ENCODE measurements at places on chromosomes 1 and 21.

GRCh38 chr1:17251246-17251645, 2.3 kb downstream of the PADI3 start:
- no peak for DNase-seq

- DNase-seq, result no peak
Measured at GRCh38 chr1:223837687-223838086, 8.1 kb downstream of the TP53BP2 start.

DNA sequence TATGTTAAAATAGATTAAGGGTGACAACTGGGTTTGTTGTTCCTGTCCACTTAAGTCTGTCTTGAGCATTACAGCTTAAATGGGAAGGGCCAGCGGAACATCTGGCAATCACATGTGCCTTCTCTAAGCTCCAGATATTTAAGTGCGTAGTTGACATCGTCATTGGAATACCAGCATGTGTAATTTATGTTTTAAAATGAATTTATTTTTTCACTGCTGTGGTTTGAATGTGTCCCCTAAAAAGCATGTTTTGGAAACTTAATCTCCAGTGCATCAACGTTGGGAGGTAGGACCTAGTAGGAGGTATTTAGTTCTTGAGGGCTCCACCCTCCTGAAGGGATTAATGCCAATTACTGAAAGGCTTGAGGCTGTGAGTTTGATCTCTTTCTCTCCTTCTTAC, 13.4 kb downstream of the ZCCHC17 start:
- no peak for DNase-seq

DNA sequence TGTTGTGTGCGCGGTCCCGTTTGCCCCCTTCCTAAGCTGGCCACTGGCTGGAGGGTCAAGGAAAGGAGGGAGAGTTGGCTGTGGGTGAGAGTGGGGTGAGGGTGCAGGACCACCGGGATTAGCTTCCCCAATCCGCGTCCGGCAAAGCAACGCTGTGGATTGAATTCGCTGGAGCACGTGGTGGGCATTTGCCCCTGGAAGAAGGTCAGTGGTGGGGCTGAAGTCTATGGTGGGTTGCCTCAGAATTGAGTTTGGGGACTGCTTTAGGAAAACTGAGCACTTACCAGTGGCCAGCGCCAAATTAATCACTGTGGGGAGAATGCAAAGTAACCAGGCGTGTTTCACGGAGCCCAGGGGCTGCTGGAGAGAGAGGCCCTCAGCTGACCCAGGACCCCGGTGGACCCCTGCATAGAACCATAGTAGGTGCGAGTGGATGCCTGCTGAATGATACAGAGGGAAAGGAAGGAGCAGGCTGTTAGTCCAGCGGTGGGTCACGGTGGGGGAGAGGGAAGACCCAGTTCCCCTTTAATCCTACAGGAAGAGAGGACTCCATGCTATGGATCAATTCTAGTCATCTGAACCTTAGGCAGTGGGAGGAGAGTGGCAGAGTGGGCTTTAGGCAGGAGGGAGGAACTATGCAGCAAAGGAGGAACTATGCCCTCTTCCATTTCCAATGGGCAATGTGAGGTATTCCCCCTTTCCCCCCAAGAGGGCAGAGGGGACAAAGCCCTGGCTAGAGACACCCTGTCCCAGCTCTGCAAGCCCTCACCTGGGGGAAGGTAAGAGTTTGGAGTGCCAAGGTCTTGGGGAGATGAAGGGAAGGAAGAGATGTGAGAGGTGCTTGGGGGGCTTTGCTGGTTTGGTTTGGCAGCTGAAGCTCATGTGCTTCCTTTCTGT, 1.2 kb downstream of the TNFRSF8 start:
- no peak for DNase-seq

DNA sequence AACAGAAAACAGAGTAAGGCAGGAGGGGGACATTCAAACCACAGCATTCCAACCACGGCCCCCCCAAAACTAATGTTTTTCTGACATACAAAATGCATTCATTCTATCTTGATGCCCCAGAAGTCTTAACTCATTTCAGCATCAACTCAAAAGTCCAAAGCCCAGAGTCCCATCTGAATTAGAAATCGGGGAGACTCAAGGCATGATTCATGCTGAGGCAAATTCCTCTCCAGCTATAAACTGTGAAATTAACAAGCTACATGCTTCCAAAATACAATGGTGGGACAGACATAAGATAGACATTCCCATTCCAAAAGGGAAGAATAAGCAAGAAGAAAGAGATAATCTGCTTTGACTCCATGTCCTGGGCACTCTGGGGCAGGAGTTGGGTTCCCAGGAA, 73.9 kb downstream of the KCNJ15 start:
- no peak for DNase-seq

DNA sequence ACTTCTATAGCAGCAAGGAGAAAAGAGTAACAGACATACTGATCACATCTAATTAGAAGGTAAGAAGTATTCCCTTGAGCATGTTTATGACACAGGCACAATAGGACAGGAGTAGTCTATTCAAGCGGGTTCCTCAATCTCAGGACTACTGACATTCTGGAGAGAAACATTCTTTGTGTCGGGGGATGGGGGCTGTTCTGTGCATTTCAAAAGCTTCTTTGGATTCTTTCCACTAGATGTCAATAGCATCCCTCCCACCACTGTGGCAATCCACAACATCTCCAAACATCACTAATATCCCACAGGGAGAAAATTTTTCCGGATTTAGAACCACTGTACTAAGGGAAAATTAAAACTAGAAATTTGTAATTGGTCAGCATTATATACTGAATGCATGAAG, 56.9 kb downstream of the ADAMTS5 start:
- DNase-seq, result no peak

- no peak for DNase-seq
Measured at GRCh38 chr1:2083666-2084065, 33.5 kb downstream of the PRKCZ start.

Measured in effector memory CD4-positive, alpha-beta T cell (primary cell).